Esophagus muscularis mucosa (tissue), 4 donors: ENCODE measurements at places on chromosomes 13 and 19. TPM values are rescaled to one million over a fixed set of nuclear protein-coding genes. Genes with fewer than 3 reads are reported as not detected.

TMPRSS9 gene
- not detected for total RNA-seq

IZUMO2 gene
- not detected for total RNA-seq

ZNF225 gene
- total RNA-seq: 6.2 TPM

NDUFA3 gene
- 40.8 TPM for total RNA-seq

SULT2B1 gene
- total RNA-seq: not detected
